ENCODE measurements at places on chromosomes 5 and 9.
A peak's percentile ranks its signal among the peaks of the same experiment; 100 is the strongest.

DNA sequence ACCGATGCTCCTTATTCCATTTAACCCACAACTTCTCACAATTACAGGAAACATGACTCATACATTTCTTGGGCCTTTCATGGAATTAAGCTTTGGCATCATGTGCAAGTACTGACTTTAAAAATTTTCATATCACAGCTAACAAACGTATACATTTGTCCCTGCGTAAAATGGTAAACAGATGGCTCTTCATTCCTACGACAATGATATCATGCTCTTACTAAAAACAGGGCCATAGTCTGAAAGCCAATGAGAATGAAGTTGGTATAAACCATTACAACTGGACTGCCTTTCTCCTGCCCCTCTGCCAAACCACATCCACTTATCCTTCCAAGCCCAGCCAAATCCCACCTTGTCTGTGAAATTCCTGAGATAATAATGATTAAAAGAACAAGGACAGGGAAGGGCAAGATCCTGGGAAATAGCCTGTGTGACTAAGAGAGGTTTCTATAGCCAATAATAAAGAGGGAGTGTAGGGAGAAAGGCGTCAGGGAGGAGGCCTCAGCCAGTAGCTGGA lies 44.9 kb upstream of the ZNF366 start:
- no peak for DNase-seq

- no peak for DNase-seq
Measured at GRCh38 chr9:87464110-87464991, 33.3 kb upstream of the DAPK1 start.

DNA sequence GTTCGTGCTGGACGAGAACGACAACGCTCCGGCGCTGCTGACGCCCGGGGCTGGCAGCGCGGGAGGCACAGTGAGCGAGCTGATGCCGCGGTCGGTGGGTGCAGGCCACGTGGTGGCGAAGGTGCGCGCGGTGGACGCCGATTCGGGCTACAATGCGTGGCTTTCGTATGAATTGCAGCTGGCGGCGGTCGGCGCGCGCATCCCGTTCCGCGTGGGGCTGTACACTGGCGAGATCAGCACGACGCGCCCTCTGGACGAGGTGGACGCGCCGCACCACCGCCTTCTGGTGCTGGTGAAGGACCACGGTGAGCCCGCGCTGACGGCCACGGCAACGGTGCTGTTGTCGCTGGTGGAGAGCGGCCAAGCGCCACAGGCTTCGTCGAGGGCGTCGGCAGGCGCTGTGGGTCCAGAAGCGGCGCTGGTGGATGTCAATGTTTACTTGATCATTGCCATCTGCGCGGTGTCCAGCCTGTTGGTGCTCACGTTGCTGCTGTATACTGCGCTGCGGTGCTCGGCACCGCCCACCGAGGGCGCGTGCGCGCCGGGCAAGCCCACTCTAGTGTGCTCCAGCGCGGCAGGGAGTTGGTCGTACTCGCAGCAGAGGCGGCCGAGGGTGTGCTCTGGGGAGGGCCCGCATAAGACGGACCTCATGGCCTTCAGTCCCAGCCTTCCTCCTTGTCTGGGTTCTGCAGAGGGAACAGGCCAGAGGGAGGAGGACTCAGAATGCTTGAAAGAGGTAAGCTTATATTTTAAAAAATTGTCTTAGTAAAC lies 2.2 kb downstream of the PCDHA13 start:
- DNase-seq, result no peak

GRCh38 chr9:101736717-101737116 lies 1.7 kb downstream of the GRIN3A start:
- no peak for DNase-seq

GRCh38 chr5:80035839-80036238 lies 691 bp downstream of the THBS4 start:
- no peak for DNase-seq

DNA sequence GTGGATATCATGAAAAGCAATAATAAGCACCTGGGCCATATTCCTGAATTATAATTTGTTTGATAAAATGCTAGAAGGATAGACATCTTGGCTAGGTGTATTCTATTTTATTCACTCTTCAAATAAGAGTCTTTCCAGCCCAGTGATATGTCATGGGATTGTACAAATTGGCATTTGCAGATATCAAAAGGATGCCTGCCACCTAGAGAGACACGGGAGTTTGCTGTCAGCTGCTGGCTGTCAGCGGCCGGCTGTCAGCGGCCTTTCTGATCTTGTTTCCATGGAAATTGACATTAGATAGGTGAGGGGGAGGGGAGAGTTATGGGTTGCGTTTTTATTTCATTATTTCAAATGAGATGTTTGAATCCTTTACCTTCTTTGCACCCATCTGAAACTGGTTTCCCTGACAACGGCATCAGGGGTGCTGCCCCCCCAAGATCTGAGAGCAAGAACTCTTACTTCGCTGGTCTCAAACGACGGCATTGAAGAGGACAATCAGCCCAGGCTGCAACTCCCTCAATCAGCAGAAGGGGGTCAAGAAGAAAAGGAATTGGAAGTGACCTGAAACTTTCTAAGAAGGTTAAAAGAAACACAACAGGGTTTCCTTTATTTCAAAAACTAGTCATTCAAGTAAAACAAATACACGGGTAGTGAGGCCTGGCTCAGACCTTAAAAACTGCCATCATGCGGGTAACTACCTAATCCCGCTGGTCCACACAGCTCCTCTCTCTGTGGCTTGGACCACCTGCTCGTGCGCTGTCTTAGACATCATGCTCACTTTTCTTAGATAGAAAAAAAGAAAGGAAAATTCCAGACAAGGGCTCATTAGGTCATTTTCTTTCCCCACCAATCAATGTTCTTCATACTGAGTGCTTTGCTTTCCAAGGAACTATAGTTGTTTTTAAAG lies 115.7 kb downstream of the TLE1 start:
- DNase-seq, result no peak

DNA sequence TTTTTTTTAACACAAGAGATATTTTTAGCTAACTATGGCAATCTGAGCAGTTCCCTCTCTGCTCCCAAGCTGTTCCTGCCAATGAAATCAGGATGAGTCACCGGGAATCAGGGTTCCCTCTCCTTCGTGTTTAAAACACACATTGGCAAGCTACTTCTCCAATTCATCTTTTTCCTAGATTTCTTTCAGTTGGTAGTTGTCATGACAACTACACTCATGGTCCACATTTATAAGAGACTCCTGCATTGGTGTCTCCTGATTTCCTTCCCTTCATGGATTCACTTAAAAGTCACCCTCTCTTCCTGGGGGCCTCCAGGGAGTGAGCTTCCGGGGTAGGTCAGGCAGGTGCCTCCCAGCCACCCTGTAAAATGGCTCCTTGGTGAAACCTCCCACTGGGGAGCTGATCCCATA lies 72.3 kb upstream of the NIPAL4 start:
- DNase-seq, result peak; percentile 72

DNA sequence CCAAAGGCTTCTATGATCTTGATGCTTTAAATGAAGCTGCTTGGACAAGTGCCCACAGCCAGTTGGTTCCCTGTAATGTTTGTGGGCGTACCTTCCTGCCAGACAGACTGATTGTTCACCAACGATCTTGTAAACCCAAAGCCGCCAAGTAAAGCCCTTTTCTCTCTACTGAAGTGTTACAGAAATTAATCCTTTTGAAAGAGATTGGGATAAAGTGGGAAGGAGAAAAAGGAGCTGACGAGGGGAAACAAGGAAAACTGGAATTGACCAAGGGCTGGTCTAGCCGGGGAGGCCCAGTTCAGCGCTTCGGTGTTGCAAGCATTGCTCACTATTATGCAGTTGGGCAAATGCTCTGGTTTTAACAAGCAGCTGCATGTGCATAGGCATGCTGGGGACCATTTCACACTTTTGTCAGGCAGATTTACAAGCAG lies 53.2 kb downstream of the ZNF474 start:
- DNase-seq, result peak; percentile 64

DNA sequence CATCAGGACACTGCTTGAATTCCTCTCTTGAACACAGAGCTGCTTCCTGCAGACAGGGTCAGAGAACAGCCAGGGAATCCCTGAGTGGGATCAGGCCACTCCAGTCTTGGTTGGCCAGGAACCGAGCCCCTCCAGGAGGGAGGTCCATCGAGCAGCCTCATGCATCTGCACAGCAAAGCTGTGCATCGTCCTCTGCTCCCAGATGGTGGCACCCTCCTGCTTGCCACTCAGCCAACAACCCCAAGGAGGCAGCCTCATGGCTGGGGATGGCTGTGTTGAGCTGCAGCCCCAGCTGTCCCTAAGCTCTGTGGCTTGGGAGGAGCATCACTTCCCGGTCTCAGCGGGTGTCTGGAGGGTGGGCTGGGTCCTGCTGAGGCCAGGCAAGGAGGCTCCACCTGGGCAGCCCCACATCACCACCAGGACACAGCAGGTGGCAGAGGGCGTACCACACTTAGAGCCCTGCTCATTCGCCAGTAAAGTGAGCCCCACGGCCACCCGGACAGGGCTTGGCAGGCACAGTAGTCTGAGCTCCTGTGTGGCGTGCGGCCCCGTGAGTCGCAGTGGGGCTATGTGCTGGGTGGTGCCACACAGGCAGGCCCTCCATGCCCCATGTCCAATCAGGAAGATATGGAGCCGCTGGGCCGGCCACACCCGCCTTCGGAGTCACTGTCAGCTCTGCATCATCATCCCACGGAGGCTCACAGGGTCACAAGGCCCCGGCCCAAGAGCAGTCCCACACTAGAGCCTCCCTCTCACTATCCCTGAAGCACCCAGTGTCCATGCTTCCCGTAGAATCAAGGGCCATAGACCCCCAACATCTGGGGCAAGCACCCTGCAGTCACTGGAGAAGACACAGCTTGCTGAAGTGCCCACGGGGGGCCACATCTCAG lies 11.9 kb downstream of the LPCAT1 start:
- DNase-seq, result peak; percentile 29

GRCh38 chr5:129541648-129542251 lies 81.7 kb downstream of the ADAMTS19 start:
- no peak for DNase-seq

DNA sequence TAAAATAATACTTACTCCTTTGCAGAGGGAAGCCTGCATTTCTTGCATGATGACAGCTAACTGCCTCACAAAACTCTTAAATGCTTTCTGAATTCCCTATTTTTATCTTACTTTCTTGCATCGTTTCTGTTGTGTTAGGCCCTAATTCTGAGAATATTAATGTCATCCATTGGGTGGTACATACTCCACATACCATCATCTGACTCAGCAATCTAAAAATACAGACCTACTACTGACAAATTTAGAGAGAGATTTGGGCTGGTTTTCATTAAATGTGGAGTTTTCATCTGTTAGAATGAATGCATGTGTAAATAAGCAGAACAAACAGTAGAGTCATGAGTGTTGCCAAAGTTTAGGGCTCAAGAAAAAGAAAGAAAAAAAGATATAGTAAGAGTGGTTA lies 26.5 kb upstream of the KCNN2 start:
- no peak for DNase-seq

DNA sequence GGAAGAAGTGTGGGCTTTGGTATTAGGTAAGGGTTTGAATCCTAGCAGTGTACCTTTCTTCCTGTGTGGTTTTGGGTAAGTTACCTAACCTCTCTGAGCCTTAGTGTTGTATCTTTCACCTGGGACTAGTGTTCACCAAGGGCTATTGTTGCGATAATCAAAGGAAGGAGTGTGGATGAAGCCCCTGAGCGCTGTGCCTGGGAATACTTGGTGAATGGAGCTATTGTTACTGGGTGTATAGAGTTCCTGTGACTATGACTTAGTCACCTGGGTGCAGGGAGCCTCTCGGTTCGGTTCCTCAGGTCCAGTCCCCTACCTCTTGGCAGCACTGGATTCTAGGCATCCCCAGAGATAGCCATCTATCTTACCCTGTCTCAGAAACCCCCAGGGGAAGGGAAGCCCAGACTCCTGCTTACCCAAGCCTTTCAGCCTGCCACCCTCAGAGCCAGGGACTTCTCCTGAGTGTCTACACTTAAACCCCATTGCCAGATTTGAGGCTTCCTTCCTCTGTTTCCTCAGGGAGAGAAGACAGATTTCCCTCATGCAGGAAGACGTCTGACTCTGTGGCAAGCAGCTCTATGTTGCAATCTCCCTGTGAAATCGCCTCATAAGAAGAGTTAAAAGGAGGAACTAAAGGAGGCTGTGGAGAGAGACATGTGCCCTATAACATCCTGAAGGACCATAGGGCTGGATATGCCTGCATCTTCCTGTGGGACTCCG lies 181.0 kb upstream of the PITX1 start:
- DNase-seq, result peak; percentile 36

GRCh38 chr5:53262348-53262970 lies 152.9 kb upstream of the MOCS2 start:
- DNase-seq, result no peak

DNA sequence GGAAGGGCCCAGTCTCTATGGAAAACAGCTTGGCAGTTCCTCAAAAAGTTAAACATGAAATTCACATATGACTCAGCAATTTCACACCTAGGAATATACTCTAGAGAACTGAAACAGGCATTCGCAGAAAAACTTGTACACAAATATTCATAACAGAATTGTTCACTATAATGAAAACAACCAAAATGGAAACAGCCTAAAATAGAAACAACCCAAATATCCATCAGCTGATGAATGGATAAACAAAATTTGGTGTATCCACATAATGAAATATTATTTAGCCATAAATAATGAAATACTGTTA lies 4.8 kb upstream of the GPR150 start:
- DNase-seq, result no peak

DNA sequence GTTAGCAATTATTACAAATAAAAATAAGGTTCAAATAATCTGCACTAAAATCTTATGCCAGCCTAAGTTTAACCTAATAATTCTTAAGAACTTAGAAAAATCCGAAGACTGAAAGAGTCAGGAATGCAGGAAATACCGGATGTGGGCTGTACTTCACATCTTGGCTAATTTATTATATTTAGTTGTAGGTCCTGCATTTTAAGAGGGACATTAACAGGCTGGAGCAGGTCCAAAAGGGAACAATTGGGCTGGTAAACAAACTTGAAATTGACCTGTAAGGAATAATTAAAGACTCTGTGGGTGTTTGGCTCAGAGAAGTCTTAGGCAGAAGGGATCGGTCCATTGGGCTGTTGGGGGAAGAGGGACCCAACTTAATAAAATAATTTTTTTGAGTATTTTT lies 18.4 kb downstream of the GLRA1 start:
- DNase-seq, result no peak

- DNase-seq, result no peak
Measured at GRCh38 chr9:125886365-125886764, 139.2 kb downstream of the PBX3 start.

Measured in Ammon's horn (tissue), 1 donor.